ENCODE measurements at places on chromosomes 16 and 17. TPM values are rescaled to one million over a fixed set of nuclear protein-coding genes. Genes with fewer than 3 reads are reported as not detected.

The GDPD1 gene
- 0.26 TPM for total RNA-seq

The SDK2 gene
- 0.41 TPM for total RNA-seq

The BMERB1 gene
- 80.0 TPM for total RNA-seq

The KIF2B gene
- not detected for total RNA-seq
